ENCODE measurements at places on chromosomes 7 and 10.

DNA sequence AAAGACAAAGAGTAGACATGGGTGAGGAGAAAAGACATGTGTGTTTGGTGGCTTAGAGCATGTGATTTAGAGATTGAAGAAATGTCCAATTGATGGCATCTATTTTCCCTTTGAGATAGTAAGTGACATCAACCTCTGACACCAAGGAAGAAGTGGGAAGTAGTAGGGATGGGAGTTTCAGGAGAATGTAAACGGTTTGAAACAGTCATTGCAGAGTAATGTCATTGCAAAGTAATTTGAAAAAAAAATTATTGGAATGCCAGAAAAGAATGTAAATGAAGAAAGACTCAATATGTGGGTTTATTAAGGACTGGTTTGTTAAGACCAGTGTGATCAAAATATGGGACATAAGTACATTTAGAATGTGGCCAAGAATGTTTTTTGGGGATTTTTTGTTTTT lies 26.6 kb downstream of the GNG11 start:
- no peak for DNase-seq
- H3K27ac ChIP-seq, result no peak overlapping the region
- H3K27me3 ChIP-seq, result no peaks in the 10 kb centered on the region

DNA sequence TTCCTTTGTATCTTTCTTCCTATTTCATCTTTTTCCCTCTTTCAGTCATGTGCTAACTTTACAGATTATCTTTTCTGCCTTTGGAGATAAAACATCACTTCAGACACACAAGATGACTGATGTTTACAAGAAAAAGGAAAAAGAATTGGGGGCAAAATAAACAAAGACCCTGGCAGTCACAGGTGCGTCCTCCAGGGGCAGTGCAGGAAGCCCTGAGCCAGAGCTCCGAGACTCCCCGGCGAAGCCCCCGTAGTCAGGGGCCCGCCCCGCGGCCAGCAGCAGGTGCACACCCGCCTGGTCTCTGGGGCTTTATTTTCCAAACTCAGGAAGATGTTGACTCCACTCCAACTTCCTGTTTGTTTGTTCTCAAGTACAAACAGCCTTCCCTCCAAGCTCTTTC lies 10.2 kb downstream of the STK32C start:
- H3K27me3 ChIP-seq, result no peaks in the 10 kb centered on the region
- H3K4me3 ChIP-seq, result no peak overlapping the region
- no peaks in the 10 kb centered on the region for H3K36me3 ChIP-seq
- DNase-seq, result no peak
- no peaks in the 10 kb centered on the region for H3K4me1 ChIP-seq

- no peak overlapping the region for H3K27ac ChIP-seq
- H3K4me1 ChIP-seq, result peaks cover 14% of the 10 kb centered on the region
- H3K27me3 ChIP-seq, result no peaks in the 10 kb centered on the region
- H3K4me3 ChIP-seq, result no peak overlapping the region
- peak; percentile 62 for DNase-seq
These were observed 2.8 kb downstream of the PKD1L1 start for GRCh38 chr7:47945261-47946015.

GRCh38 chr7:139901901-139902300 lies 72.8 kb downstream of the TBXAS1 start:
- no peak for DNase-seq
- no peak overlapping the region for H3K27ac ChIP-seq
- H3K36me3 ChIP-seq, result no peaks in the 10 kb centered on the region
- H3K4me1 ChIP-seq, result no peaks in the 10 kb centered on the region

DNA sequence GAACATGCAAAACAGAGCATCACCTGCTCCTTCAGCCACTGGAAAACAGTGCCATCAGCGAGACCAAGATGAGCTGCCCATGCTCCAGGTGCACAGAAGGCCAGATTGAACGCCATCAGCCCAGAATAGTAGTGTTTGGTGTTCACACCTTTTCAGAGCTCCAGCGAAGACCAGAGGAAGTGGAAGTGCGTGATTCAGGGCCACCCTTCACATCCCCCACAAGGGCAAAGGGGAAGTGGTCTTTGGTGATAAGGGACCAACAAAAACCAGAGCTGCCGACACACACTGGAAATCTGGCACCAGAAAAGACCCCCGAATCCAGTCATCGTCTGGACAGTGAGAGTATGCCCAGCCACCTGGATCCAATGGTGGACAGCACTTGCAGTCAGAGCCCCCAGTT lies 29.5 kb upstream of the TMEM72 start:
- H3K27ac ChIP-seq, result no peak overlapping the region
- peaks cover 33% of the 10 kb centered on the region for H3K4me1 ChIP-seq
- DNase-seq, result no peak
- no peaks in the 10 kb centered on the region for H3K36me3 ChIP-seq
- no peaks in the 10 kb centered on the region for H3K27me3 ChIP-seq

DNA sequence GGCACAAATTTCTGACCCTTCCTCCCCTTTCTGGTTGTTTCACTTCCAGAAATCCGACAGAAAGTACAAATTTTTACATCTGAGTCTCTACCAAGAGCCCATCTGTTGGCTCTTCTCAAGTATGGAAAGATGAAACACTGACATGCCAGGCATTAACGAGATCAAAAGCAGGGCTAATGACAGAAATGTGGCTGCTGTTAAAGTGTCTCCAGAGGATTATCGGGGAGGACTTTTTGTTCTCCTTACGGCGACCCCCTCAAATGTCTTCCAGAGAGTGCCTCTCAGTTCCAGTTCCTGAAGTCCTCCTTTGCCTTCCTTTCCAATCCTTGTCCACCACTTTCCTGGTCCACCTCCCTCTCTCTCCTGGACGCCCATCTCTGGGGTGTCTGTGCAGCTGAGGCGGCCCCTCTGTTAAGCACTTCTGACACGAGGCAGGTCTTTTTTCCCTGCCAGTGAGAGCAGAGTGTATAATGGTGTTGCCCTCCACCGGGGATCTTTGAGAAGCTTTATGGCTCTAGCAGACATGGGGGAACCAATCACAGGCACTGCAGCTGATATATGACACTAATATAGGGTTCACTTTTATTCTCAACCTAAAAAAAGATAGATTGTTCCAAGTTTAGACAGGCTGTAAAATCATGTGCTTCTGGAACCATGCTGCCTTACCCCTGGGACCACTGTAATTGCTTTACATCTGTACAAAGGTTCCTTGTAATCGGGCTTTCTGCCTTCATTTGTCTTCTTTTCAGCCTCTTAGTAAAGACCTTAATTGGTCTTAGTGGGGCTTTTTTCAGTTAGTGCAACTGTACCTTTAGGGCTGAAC lies 757.1 kb downstream of the AUTS2 start:
- no peak for DNase-seq
- H3K4me3 ChIP-seq, result no peak overlapping the region
- H3K36me3 ChIP-seq, result no peaks in the 10 kb centered on the region

DNA sequence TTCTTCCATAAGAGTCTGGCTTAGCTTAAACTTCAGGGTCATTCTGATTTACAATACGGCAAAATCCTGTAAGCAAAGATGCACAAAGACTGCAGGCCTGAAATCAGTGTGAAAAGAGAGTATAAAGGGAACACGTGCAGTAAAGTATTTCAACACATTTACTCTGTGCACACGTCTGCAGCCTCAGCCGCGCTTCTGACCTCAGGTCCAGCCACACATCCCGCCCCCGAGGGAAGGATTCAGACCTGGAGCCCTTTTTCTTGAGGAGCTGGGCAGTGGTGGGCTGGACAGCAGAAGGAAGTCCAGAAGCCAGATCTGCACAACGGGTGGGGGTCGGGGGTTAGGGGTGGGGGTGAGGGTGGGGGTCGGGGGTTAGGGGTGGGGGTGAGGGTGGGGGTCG lies 58.9 kb upstream of the FAM20C start:
- H3K4me3 ChIP-seq, result no peak overlapping the region
- H3K27me3 ChIP-seq, result no peaks in the 10 kb centered on the region
- H3K4me1 ChIP-seq, result peaks cover 7% of the 10 kb centered on the region
- no peak overlapping the region for H3K27ac ChIP-seq
- DNase-seq, result no peak

- no peaks in the 10 kb centered on the region for H3K36me3 ChIP-seq
- DNase-seq, result no peak
- H3K27ac ChIP-seq, result no peak overlapping the region
- H3K4me3 ChIP-seq, result no peak overlapping the region
- H3K27me3 ChIP-seq, result no peaks in the 10 kb centered on the region
These were observed 13.0 kb upstream of the CHST15 start for GRCh38 chr10:124106241-124106879.

DNA sequence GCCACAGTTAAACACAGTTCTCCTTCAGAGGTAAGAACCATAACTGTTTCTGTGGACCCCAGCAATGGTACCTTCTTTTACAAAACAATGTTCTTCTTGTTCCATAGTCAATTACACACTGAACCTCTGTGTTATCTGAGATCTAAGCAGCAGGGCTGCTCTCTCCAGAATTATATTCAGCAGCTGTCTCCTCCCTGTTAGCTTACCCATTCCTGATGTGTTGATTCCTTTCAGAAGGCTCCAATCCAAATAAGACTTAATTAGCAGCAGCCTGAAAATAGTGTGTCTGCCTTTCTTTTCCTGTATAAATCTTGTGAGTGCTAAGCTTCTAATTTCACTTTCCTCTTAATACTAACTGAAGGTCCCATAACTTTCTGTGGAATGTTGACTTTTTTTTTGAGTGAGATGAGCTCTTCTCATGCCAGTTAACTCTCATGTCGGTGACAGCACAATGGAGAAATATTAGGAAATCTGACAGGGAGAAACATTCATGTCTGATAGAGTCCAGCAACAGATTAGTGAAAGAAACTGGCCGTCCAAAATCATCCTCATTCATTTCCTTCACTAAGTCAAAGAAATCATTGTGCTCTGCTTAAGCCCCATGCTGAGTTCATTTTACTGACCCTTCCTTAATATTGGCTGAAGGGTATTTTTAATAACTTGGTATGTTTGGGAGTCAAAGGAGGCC lies 226.5 kb downstream of the PRKG1 start:
- no peak for DNase-seq
- H3K36me3 ChIP-seq, result no peaks in the 10 kb centered on the region
- peak overlapping the region; percentile 84 for H3K27ac ChIP-seq
- peak overlapping the region; percentile 22 for H3K4me3 ChIP-seq

- H3K27ac ChIP-seq, result no peak overlapping the region
- H3K4me3 ChIP-seq, result no peak overlapping the region
- DNase-seq, result no peak
- no peaks in the 10 kb centered on the region for H3K36me3 ChIP-seq
- H3K4me1 ChIP-seq, result no peaks in the 10 kb centered on the region
These were observed 546.9 kb downstream of the TCERG1L start for GRCh38 chr10:130764651-130765050.

DNA sequence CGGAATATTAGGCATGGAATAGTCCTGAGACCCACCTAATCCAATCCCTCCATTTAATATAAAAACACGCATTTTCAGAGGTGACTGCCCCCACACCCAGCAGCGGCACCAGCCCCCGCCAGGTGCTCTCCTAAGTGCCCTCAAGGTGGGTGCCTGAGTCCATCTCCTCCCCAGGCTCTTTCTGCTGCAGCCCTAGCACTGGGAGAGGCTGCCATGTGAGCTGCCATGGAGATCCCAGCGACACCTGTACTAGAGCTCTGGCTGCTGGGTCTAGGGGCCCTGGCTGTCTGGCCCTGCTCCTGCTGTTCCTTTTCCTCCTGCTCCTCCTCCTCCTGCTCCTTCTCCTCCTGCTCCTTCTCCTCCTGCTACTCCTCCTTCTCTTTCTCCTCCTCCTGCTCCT lies 191.1 kb upstream of the BMPER start:
- no peak for DNase-seq
- H3K4me3 ChIP-seq, result no peak overlapping the region
- no peaks in the 10 kb centered on the region for H3K27me3 ChIP-seq

DNA sequence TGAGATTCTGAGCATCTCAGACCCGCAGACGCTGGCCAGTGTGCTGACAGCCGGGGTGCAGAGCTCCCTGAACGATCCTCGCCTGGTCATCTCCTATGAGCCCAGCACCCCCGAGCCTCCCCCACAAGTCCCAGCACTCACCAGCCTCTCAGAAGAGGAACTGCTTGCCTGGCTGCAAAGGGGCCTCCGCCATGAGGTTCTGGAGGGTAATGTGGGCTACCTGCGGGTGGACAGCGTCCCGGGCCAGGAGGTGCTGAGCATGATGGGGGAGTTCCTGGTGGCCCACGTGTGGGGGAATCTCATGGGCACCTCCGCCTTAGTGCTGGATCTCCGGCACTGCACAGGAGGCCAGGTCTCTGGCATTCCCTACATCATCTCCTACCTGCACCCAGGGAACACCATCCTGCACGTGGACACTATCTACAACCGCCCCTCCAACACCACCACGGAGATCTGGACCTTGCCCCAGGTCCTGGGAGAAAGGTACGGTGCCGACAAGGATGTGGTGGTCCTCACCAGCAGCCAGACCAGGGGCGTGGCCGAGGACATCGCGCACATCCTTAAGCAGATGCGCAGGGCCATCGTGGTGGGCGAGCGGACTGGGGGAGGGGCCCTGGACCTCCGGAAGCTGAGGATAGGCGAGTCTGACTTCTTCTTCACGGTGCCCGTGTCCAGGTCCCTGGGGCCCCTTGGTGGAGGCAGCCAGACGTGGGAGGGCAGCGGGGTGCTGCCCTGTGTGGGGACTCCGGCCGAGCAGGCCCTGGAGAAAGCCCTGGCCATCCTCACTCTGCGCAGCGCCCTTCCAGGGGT lies 703 bp downstream of the RBP3 start:
- no peaks in the 10 kb centered on the region for H3K36me3 ChIP-seq
- no peaks in the 10 kb centered on the region for H3K27me3 ChIP-seq
- no peak overlapping the region for H3K27ac ChIP-seq

GRCh38 chr10:129398711-129399141 lies 68.3 kb upstream of the MGMT start:
- DNase-seq, result no peak
- no peaks in the 10 kb centered on the region for H3K36me3 ChIP-seq
- H3K4me1 ChIP-seq, result no peaks in the 10 kb centered on the region
- no peaks in the 10 kb centered on the region for H3K27me3 ChIP-seq
- H3K4me3 ChIP-seq, result no peak overlapping the region

- DNase-seq, result no peak
- no peak overlapping the region for H3K27ac ChIP-seq
- no peaks in the 10 kb centered on the region for H3K36me3 ChIP-seq
- H3K4me3 ChIP-seq, result no peak overlapping the region
These were observed 5.3 kb downstream of the AGMO start for GRCh38 chr7:15556339-15557105.

DNA sequence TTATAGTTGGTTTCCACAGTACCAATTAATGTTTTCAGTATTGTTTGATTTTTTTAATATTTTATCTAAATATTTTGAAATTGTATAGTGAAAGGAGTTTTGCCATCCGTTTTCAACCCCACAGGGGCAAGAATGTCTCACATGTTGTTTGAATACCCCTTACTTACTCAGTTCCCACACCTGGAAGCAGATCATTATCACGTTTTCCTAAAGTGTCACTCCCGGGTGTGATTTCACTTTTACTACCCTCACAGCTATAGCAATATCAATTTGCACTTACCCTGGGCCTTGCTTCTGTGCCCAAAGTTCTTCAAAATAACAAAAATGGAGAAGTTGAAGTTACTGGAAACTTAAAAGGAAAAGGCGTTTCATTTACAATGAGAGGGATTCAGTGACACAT lies 228.1 kb downstream of the CSTF2T start:
- no peaks in the 10 kb centered on the region for H3K36me3 ChIP-seq
- DNase-seq, result no peak
- H3K4me1 ChIP-seq, result peaks cover 11% of the 10 kb centered on the region
- H3K27ac ChIP-seq, result no peak overlapping the region
- H3K27me3 ChIP-seq, result no peaks in the 10 kb centered on the region
